ENCODE measurements at places on chromosomes 16 and 17.

- no peak for DNase-seq
These were observed 20.9 kb downstream of the SOCS1 start for GRCh38 chr16:11234884-11235702.

- no peak for DNase-seq
These were observed 16.0 kb upstream of the ZNHIT3 start for GRCh38 chr17:36470499-36470898.

DNA sequence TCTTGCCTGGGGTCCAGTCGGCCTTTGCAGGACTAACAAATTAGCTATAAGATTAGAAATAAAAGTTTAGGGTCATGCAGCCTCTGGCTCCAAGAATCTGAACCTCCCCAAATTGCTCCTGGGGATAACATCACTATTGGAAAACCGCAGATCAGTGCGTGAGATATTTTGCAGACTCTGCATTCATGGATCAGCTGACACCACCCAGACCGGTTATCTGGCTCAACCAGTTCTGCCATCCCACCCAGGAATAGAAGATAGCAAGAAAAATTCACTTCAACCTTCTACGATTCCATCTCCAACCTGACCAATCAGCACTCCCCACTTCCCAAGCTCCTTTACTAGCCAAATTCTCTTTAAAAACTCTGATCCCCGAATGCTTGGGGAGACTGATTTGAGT, 4.3 kb upstream of the PGS1 start:
- no peak for DNase-seq

DNA sequence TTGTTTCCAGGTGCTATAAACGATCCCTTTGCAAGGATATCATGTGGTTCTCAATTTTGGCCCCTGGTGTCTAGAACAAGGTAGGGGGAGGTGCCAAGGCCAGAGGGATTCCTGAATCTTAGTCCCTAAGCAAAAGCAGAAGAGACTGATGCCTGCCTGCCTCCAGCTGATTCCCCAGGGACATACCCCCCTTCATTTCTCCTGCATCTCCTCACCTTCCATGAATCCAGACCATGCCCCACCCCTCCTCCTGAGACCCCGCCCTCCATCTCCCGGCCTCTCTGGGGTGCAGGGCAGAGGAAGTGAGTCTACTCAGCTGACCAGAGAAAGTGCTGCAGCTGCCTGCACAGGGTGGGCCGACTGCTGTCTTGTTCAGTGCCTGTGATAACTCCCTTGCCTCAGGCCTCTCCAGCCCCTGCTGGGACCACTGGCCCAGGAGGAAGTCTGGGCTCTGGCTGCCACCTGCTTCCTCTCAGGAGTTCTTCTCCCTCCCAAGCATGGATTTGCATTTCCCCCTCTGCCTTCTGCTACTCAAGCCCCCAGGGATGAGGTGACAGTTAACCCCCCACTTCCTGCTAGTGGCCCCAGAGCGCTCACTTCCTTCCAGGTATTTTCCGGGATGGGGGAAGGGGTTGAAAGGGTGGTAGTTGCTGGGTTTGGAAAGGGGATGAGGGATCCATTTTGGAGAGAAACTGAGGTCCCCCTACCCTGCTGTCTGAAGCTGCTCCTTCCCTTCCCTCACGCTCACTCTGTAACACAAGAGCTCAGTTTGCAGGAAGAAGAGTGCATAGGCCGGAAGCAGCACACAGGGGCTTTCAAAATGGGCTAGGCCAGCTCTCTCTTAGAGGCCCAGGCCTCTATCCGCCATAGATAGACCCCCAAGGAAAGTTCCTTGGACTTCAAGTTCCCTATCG, 10.5 kb upstream of the TSPOAP1 start:
- DNase-seq: no peak

DNA sequence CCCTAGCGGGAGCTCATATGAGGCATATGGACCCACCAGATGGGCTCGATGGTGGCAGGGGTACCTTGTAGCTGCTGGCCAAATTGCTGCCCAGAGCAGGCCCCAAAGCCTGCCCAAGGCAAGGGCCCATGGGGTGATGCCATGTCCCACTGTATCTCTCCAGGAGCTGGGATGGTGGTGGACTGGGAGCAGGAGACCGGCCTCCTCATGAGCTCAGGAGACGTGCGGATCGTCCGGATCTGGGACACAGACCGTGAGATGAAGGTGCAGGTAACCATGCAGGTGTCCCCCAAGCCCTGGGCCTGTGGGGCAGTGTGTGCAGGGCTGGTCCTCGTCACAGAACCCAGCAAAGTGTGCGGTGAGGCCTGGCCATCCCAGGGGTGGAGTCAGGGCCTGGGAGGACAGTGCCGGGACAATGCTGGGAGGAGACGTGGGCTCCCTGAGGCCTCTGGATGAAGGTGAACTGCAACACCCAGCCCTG, 34.1 kb upstream of the CHMP6 start:
- DNase-seq: no peak
